GM18507 (cell line): ENCODE measurements at places on chromosomes 1 and 21.

DNA sequence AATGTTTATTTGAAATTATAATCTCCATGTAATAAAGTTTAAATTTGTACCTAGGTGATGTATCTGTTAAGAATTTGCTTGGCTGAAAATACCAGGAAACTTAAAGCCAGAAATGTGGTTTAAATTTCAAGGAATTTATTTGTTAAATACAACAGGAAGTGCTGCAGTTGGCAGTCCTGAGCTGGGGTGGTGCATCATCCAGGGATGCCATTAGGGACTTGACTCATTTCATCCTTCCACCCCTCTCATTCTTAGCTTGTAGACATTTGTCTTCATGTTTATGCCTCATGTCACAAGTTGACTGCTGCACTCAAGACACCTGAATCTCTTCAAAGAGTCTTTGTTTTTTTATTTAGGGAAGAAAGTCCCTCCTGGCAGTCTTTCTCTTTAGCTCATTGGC, 175.9 kb downstream of the LHX8 start:
- no peak for DNase-seq

DNA sequence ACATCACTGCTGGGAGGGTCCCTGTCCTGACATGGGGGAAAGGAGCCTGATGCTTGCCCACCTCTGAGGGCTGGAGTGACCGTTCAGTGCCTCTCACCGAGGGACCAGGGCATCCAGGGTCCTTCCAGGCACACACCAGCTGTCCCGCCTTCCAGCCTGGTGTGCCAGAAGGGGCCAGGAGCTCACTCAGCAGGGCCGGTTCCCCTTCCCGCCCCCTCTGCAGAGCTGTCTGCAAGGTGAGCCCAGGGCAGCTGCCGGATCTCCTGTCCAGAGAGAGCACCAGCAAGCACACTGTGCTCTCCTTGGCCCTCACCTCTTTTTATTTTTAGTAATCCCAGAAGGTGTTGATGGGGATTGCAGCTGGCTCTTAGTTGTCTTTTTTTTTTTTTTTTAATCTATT, 16.9 kb downstream of the H6PD start:
- no peak for DNase-seq

- no peak for DNase-seq
These were observed 15.1 kb upstream of the PADI3 start for GRCh38 chr1:17233675-17234320.

DNA sequence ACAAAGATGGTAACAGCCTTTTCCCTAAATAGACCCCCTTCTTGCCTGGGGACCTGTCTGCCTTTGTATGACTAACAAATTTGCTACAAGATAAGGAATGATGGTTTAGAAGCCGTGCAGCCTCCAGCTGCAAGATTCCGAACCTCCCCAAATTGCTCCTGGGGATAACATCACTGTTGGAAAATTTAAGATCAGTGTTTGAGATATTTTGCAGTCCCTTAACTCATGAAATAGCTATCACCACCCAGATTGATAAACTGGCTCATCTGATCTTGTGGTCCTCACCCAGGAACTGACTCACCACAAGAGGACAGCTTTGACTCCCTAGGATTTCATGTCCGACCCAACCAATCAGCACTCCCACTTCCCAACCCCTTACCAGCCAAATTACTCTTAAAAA, 254.7 kb downstream of the USH2A start:
- DNase-seq, result no peak

DNA sequence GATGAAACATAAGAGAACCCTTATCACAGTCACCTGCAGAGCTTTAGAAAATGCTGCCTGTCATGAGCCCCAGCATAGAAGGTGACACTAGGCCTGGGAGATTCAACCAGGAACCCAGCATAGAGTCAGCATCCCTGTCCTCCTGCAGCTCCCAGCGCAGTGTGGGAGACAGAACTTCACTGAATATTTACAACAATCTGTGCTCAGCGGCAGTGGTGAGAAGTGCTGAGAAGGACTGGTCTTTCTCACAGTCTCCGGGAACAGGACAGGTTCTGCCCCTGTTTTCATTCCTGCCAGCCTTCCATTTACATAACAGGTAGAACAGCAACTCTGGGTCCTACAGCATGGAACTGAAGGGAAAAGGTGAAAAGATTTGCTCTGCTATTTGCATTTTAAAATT, 83.5 kb upstream of the GADD45A start:
- no peak for DNase-seq

GRCh38 chr1:54595956-54596498, 27.3 kb downstream of the FAM151A start:
- DNase-seq, result no peak

GRCh38 chr1:186578325-186579016, 101.8 kb downstream of the PTGS2 start:
- no peak for DNase-seq

DNA sequence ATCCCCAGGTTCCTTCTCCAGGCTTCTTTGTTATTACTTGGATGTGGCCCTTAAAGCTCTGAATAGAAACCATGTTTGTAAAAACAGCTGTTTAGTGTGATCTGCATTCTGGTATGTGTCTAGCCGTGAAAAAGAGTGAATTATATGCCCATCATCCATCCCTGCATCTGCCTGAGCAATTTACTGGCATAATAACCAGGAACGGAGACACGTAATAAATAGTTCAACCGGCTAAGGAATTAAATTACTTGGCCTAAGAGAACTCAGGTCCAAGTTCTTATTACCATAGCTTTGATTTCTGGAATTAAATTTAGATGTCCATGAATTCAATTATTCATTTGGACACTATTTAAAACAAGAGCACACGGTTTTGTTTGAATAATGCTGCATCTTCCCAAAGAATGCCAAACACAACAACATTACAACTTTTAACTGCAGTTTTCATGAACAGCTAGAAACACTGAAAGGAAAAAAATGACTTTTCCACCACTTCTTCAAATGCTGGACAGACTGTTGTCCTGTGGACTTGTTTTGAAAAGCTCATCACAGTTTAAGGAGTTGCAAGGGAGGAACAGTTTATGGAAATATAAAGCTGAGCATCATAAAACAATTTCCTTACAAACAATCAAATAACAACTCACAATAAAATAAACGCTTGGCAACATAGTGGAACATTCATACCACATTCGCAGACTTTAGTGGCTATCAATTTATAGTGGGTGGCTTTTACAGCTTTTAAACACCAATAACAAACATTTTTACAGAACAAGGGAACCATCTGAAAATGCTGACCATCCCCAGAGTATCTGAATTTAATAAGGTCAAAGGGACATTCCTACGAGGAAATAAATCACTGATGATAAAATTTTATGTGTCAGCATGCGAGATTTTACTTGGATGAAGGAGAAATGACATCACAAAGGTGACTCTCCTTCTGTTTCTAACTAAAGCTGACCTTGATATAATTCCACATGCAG, 144.7 kb downstream of the APP start:
- no peak for DNase-seq

GRCh38 chr1:94951509-94952208, 24.7 kb upstream of the CNN3 start:
- DNase-seq, result no peak

GRCh38 chr1:26375081-26375480, 2.5 kb upstream of the ZNF683 start:
- no peak for DNase-seq

DNA sequence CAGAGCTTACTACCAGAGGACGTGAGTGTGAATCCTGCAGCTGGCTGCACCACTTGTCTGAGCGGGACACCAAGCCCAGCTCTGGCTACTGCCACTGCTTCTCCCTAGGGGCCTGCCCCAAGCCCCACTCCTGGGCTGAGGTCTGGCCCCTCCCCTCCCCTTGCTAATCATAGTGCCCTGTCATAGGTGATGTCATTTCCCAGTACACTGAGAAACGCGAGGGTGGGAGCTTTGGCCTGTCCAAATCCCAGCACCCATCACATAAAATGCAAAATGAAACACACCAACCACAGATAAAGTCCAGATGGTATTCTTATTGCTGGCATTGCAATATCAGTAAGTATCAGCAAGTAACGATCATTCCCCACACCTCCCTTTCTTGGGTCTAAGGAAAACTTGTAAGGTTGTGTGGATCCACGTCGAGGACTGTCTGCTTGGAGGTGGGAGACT, 77.7 kb downstream of the TOMM20 start:
- DNase-seq, result no peak

- DNase-seq, result no peak
These were observed 63.1 kb downstream of the PLPPR4 start for GRCh38 chr1:99327357-99327756.

DNA sequence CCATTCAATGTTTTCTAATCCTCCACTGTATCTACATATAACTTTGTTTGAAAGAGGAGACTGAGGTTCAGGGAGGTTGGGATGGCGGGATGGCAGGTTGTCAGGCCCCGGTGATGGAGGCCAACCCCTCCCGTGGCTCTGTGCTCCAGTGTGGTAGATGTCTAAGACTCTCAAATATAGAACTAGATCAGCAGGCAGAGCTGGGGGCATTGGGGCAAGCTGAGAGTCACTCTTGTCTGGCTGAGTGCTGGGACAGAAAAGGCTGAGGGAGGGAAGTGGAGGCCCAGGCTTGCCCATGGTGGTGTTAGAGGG, 1.7 kb downstream of the IL6R start:
- no peak for DNase-seq

- DNase-seq, result no peak
These were observed 494 bp upstream of the PIP5K1A start for GRCh38 chr1:151197863-151198253.

- DNase-seq, result no peak
These were observed 32.4 kb downstream of the GALNT2 start for GRCh38 chr1:230099465-230099864.

DNA sequence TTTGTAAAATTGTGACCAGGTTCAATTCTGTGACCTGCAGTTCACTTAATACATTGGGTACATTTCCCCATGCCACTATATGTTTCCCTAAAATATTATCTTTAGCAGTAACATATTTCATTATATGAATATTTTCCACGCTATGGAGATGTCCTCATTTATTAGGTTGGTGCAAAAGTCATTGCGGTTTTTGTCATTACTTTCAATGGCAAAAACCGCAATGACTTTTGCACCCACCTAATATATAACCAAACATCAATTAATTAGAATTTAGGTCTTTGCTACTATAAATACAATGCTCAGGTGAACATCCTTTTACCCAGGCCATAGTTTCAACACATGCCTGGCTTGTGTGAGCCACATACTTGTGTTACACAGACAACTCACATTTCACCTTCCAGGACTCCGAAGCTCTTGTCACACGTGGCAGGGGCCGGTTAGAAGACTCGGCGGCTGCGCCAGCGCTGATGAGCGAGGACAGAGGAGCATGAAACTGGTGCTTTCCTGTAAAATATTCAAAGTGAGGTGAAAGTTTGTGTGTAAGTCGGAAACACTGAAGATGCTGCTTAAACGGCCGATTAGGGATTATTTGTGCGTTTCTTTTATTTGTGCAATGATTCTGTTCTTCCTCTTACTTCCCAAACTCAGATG, 215.5 kb downstream of the KIF26B start:
- DNase-seq, result no peak

DNA sequence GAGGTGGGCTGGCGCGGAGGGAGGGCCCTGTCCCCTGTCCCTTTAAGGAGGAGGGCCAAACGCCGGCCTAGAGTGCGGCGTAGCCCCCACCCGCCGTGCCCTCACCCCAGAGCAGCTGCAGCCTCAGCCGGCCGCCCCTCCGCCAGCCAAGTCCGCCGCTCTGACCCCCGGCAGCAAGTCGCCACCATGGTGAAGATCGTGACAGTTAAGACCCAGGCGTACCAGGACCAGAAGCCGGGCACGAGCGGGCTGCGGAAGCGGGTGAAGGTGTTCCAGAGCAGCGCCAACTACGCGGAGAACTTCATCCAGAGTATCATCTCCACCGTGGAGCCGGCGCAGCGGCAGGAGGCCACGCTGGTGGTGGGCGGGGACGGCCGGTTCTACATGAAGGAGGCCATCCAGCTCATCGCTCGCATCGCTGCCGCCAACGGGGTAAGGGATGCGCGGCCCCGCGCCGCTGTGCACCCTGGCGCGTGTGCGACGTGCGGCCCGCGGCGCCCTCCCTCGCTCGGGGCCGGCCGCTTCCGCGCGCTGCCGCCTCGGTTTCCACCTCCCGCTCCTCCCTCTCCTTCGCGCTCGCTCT, at the start of gene PGM1:
PGM1 (plus strand) TSS at position 109 of the 583 bp plus-strand sequence; CDS start at position 187, 78 bp downstream.
- peak; percentile 57 for DNase-seq

DNA sequence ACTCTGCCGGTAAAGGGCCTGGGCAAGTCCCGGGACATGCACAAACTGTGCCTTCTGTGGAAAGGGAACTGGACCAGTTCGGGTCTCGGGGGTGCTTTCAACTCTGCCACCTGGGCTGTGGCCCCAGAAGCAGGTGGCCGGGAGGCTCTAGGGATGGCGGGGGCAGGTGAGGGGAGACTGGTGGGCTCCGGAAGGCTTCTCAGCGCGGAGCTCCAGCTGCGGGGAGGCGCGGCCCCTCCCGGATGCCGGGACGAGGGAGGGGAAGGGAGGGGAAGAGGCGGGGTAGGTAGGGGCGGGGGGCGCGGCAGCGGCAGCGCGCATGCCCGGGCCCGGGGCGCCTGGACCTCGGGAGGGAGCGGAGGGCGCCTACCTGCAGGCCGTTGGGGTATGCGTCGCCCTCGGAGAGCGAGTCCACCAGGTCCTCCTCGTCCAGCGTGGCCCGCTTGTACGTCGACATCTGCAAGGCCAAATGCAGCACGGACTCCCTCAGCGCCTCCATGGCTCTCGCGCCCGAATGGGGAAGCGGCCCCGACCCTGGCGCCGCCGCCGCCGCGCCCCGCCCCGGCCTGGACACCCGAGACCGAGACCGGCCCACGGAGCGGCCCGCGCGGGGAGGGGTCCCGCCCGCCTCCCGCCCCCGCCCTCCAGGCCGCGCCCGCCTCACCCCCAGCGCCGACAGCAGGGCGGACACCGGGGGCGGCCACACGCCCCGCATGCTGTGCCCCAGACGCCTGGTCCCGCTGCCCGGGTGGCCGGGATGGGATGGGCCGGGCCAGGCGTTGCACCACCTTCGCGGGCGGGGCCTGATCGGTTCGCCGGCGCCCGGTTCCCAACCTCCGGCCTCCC, at the start of gene ECE1:
ECE1 (minus strand) TSS at position 764 of the 846 bp plus-strand sequence; CDS start at position 715, 49 bp downstream.
- no peak for DNase-seq

GRCh38 chr1:182802006-182802803, 12.6 kb downstream of the NPL start:
- no peak for DNase-seq

- no peak for DNase-seq
These were observed 132.2 kb downstream of the GLUL start for GRCh38 chr1:182259229-182259872.

DNA sequence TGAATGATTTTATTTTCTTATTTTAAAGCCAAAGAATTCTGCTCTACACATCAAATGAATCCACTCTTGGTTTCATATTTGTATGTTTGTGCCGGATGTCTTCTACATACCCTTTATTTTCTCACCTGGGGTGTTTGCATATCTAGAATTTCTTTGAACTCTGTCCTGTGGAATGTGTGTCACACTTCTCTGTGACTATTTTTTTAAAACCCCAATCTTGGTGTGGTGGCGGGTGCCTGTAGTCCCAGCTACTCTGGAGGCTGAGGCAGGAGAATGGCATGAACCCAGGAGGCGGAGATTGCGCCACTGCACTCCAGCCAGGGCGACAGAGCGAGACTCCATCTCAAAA, 35.4 kb downstream of the CENPF start:
- no peak for DNase-seq

GRCh38 chr1:205477759-205478247, 22.0 kb upstream of the BLACAT1 start:
- DNase-seq, result no peak

- no peak for DNase-seq
These were observed 37.0 kb upstream of the ADGRL4 start for GRCh38 chr1:79043506-79043905.
